ENCODE measurements at places on chromosomes 16 and 17. TPM values are rescaled to one million over a fixed set of nuclear protein-coding genes. Genes with fewer than 3 reads are reported as not detected.

DNA sequence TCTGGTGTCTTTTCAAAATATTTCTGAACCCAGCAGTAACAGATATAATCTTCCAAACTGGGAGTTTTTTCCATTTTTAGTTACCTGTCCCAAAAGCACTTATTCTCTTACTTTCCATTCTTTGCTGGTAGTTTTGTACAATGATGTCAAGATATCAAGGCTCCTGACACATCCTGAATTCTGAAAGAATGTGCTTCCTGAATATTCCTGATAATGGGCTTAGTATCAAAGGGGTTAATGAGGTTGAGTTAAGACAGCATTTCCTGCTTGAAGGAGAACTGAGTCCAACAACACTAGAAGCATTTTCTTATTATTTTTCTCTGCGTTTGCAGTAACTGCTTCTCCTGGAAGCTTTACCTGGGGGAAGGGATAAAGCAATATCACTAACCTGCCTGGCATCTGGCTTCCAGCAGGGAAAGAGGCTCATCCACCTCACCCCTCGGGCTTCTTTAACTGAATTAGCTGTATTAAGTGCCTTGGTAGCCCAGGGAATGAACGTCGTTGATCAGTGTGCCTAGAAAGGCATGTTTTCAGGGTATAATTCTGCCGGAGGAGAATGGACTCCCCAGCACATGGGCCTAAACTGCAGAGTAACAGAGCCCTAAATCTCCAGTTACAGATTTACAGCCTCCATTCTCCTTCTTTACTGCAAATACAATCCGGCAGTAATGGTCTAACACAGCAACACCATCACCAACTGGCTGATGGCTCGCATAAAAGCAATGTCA, 134.4 kb downstream of the SNX11 start:
- DNase-seq, result no peak

DNA sequence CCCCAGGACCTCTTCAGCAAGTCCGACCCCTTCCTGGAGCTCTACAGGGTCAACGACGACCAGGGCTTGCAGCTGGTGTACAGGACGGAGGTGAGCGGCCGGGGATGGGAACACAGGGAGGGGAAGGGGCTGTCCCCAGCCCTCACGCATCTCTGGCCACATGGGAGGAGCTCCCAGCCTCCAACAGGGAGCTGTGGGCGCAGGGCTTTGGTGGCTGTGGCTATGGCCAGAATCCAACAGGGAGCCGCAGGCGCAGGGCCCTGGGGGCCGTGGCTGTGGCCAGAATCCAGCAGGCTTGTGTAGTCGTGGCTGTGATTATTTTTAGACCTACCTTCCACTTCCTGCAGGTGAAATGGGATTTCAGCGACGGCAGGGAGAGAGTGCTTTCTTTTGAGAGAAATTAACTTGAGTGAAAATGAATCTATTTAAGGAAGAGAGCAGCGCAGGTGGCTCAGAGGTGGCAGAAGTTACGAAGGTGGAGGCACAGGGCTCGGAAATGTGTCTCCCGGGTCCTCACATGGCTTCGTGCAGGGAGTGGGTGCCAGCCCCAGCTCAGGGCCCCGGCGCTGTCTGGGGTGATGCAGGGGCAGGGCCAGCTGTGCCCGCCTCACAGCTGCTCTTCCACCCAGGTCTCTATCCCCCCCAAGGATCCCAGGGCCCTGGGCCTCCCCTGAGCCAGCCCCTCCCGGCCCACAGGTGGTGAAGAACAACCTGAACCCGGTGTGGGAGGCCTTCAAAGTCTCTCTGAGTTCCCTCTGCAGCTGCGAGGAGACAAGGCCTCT, 9.4 kb downstream of the CPNE7 start:
- no peak for DNase-seq

- DNase-seq, result no peak
These were observed 114.6 kb upstream of the TNRC6C start for GRCh38 chr17:77843896-77844295.

GRCh38 chr17:69117855-69118784, 23.6 kb downstream of the ABCA6 start:
- DNase-seq, result no peak

DNA sequence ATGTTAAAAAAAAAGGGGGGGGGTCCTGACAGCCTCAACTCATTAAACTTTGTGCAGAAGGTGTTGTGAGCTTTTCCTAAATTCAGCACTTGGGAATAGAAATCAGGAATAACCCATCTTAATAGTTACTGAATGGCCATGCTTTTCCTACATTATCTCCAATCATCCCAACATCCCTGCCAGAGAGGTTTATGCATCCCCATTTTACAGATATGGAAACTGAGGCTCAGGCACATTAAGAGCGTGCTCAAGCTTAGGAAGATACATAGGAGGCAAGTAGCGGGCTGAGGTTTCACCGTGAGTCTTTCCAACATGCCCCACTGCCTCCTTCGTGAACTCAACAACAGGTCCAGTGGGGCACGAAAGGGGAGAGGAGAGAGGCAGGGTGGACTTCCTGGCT, 78.4 kb downstream of the C17orf67 start:
- DNase-seq, result no peak

The CCL7 gene
- polyA plus RNA-seq, result not detected

- no peak for DNase-seq
These were observed 44.9 kb upstream of the PABPN1L start for GRCh38 chr16:88911136-88911945.

GRCh38 chr17:29379084-29379991, 10.8 kb upstream of the TAOK1 start:
- DNase-seq, result no peak

The PSKH1 gene
- 41.8 TPM for polyA plus RNA-seq

GRCh38 chr17:36683387-36683786, 82.0 kb downstream of the MRM1 start:
- no peak for DNase-seq

DNA sequence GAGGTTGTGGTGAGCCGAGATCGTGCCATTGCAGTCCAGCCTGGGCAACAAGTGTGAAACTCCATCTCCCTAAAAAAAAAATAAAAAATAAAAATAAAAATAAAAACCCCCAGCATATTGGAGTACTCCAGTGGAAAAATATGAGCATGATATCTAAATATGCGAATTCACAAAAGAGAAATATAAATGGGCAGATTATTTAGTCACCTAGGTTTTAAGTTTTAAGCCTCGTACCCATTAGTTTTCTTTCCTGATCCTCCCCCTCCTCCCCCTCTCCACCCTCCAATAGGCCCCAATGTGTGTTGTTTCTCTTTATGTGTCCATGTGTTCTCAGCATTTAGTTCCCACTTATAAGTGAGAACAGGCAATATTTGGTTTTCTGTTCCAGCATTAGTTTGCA, 62.3 kb downstream of the GP2 start:
- DNase-seq, result no peak

The ABCA9 gene
- polyA plus RNA-seq, result 2.0 TPM

GRCh38 chr17:1434150-1434549, 21.9 kb downstream of the CRK start:
- no peak for DNase-seq

DNA sequence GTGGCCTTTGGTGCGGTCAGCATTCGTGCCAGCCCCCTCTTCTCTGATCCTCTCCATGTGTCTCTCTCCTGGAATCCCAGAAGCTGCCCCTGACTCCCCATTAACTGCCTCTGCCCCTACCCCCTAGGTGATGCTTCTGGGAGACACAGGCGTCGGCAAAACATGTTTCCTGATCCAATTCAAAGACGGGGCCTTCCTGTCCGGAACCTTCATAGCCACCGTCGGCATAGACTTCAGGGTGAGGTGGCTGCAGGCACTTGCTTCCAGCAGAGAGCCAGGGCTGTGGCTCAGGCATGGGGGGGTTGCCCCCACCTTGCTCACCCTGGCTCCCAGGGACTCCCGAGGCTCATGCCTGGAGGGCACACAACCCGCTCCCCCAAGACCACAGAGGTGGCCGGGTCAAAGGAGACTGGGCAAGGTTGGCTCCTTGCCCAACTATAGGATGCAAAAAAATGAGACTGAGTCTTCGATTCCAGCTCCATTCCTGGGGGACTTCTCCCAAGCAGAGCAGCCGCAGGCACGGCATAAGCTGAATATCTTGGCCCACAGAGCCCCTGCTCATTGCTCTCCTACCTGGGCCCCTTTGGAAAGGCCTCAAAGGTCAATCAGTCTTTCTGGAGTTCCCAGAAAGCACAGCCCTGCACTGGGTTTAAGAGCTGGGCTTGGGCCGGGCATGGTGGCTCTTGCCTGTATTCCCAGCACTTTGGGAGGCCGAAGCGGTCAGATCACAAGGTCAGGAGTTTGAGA, 3.8 kb downstream of the RAB37 start:
- no peak for DNase-seq

The NUDT21 gene
- 142 TPM for polyA plus RNA-seq

DNA sequence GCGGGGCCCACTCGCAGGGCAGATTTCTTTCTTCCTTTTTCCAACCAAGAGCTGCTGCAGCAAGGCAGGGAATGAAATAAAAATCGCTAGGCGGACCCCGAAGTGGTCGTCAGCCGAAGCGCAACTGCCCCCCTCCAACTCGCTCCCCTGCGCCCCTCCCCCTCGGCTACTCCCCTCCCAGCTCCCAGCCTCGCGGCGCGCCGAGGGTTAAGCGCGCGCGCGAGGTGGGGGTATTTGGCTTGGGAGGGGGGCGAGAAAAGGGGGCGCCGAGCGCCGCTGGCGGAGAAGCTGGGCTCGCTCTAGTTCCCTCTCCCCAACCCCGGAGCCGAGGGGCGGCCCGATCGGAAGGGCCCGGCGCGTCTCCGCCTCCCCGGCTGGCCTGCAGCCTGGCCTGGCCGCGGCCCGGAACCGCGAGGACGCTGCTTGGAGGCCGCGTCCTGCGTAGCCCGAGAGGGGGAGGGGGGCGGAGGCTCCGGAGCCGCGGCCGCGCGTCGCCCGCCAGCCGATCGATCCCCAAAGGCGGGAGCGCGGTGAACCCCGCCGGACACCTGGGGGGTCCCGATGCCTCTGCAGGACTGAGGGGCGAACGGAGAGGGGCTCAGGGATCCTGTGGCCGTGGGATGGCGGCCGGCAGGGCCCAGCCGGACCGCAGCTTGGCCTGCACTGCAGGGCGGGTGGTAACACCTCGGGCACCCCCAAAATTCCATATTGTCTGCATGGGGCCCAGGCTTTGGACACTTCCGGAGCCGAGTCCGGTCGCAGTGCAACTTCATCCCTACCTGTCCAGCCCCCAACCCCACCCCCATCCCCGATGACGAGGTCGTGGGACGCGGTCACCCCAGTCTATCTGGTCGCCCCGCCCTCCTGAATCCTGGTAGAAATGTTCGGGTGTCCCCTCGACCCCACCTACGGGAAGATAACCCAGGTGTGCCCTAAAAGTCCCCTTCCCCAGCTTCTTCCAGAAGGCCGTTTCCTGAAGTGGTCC, 4.9 kb upstream of the CBX4 start:
- no peak for DNase-seq

The KLHL10 gene
- 0.26 TPM for polyA plus RNA-seq

The TNRC6C gene
- 14.7 TPM for polyA plus RNA-seq

DNA sequence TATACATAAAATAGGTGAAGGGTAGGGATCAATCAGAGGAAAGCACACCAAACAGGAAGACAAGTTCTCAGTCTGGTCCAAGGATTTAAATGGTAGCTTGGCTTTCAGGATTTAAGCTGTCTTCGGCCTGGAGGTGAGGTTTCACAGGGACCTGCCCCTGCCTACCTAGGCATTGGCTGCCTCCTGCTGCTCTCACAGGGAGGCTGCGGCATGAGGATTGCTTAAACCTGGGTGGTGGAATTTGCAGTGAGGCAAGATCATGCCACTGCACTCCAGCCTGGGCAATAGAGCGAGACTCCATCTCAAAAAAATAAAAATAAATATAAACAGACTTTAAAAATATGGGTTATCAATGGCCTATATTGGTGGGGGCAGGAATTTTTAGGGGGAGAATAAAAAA, 114.5 kb downstream of the GAS7 start:
- DNase-seq, result no peak

DNA sequence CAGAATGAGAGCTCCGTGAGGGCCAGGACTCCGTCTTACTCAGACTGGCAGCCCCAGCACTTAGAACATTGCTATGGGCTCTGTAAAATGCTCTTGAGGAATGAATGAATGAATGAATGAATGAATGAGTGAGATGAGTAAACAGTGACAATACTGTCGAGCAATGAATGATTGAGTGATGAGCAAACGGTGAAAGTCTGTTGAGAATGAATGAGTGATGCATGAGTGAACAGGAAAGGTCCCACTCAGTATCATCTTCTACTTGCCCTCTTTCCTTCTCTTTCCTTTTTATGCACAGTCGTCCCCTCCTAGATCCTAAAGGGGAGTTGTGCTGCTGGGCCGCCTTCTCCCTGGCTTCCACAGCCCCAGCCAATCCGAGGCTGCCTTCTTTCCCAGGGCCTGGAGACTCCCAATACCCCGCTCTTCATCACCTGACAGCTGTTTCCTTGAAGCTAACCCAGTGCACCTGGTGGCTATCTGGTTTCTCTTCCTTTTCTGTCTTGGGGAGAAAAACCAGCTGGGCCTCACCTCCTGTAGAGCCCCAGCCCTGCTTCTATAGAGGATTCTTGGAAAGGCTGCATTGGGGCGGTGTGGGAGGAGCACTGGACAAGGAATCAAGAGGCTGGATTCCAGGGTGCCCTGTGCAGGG, 32.7 kb upstream of the CACNG1 start:
- DNase-seq, result no peak

- DNase-seq, result no peak
These were observed 41.1 kb upstream of the KLHDC4 start for GRCh38 chr16:87806641-87807546.

GRCh38 chr16:88781140-88782077, 3.6 kb downstream of the PIEZO1 start:
- DNase-seq, result no peak

- no peak for DNase-seq
These were observed 11.8 kb upstream of the FAM117A start for GRCh38 chr17:49775546-49776260.

GRCh38 chr16:55955424-55955823, 80.3 kb upstream of the CES5A start:
- DNase-seq, result no peak

GRCh38 chr17:81967533-81968395, 6.8 kb upstream of the NOTUM start:
- no peak for DNase-seq

GRCh38 chr17:73788111-73788510, 143.9 kb upstream of the SDK2 start:
- no peak for DNase-seq

DNA sequence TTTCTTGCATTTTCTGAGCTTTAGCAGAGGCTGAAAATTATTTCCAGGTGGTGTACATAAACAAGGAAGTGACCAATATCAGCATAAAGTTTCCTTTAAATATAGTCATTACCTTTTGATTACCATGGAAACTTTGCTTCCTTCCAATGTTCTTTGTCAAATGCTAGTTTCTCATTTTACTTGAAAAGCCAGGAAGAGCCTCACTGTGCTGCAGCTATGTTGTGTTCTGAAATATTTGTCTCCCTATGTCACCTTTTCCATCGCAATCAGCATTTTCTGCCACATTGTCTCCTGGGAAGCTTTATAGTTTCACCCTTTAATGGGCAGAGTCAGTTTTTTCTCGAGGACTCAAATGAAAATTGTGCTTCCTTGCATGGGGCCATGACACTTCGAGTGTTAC, 496.0 kb downstream of the CDH8 start:
- no peak for DNase-seq

Measured in right renal pelvis (tissue), 4 donors.